Omental fat pad (tissue), 4 donors: ENCODE measurements at places on chromosomes 11 and 22.
A peak's percentile ranks its signal among the peaks of the same experiment; 100 is the strongest.

- DNase-seq = no peak
Measured at GRCh38 chr11:109849946-109850345, 243.2 kb upstream of the ZC3H12C start.

DNA sequence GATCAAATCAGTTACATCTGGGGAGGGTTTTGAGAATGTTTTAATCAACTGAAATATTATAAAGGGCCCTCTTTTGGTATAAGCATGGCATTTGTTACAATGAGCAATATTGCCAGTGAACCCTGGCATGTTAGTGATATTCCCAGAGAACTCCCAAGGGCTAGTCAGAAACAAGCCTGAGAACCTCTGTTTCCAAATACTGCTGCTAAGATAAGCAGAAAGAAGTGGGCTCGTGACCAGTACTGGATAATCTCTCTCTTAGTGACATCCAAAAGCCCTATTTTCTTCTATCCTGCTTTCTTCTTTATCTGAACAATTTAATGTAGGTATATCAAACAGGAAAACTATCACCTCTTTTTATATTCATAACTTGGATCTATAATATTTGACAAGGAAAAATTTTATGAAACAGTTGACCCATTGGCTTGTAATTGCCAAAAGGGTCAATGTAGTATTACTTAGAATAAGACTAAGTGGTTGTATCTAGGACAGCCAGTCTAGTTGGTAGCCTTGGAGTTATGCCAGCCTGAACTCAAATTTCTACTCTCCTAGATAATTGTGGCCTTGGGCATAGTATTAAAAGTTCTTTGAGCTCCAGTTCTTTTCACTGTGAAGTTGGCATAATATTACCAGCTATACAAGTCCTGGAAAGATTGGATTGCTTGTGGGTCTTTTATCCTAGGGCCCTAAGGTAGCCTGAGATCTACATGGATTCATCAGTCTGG is 15.7 kb downstream of the CAT start:
- no peak for DNase-seq

GRCh38 chr11:9838961-9839360 is 175.1 kb downstream of the SWAP70 start:
- no peak for DNase-seq

DNA sequence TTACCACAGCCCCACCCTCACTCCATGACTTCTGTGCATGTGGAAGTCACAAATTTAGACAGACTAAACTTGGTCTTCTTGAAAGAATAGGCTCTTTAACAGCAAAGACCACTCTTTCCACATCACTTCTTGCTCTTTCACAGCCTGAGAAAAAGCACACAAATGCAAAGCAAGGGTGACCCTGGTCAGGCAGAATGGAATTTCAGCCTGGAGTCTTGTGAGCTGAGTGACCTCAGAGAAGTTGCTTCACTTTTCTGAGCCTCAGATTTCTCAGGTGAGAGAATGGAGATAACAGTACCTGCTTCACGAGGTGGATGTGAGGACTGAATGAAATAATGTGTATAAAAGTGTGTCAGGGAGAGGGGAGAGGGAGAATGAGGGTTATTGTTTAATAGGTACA is 26.8 kb upstream of the LIPT2 start:
- DNase-seq = no peak

DNA sequence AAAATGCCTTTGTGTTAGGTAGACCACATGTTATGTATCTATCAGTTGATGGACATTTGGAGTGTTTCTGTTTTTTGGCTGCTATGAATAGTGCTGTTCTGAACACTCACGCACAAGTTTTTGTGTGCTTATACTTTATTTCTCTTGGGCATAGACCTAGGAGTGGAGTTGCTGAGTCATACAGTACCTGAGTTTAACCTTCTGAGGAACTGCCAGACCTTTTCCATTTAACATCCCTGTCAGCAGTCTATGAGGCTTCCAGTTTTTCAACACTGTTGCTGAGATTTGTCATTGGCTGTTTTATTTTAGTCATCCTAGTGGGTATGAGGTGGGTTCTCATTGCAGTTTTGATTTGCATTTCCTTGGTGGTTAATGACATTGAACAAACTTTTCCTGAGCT is 4.4 kb downstream of the CTTN start:
- DNase-seq = no peak

- peak; percentile 60 for DNase-seq
Measured at GRCh38 chr22:20857838-20858614, 585 bp downstream of the PI4KA start.

DNA sequence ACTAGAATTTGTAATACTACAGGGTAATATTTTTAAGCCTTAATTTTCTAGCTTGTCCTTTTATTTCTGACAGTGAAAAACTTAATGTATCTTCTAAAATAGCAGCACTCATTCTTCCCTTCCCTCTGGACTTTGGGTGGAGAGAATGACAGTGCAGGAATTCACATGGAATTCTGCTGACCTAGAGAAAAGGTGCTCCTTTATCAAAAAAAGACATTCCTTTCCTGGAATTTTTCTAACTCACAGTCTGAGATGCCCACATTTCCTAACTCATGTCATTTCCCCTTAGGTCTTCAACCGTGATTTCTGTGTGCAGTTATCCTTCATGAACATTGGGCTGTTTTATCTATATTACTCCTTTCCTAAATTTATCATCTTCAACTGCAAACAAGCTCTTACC is 137.8 kb upstream of the PDGFD start:
- no peak for DNase-seq

GRCh38 chr11:121321614-121322243 is 29.2 kb downstream of the SC5D start:
- no peak for DNase-seq

DNA sequence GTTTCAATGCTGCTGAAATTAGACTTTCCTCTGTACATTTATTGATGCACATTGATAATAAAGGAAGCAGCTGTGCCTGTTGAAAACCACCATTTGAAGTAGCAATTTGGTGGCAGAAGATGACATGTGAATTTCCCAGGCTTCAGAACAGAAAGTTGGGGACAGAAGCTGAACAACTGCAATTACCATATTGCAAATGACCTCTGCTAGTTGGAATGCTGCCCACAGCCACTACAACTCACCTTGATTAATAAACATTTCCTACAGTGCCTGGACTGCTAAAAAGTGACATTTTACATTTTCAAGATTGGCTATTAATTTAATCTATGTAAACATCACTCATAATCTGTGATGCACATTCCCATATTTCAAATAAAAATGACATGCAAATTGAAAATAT is 208.6 kb downstream of the LUZP2 start:
- DNase-seq = no peak

- DNase-seq = no peak
Measured at GRCh38 chr11:27413218-27413617, 50.2 kb upstream of the CCDC34 start.

GRCh38 chr11:86153439-86153838 is 84.6 kb upstream of the PICALM start:
- no peak for DNase-seq

DNA sequence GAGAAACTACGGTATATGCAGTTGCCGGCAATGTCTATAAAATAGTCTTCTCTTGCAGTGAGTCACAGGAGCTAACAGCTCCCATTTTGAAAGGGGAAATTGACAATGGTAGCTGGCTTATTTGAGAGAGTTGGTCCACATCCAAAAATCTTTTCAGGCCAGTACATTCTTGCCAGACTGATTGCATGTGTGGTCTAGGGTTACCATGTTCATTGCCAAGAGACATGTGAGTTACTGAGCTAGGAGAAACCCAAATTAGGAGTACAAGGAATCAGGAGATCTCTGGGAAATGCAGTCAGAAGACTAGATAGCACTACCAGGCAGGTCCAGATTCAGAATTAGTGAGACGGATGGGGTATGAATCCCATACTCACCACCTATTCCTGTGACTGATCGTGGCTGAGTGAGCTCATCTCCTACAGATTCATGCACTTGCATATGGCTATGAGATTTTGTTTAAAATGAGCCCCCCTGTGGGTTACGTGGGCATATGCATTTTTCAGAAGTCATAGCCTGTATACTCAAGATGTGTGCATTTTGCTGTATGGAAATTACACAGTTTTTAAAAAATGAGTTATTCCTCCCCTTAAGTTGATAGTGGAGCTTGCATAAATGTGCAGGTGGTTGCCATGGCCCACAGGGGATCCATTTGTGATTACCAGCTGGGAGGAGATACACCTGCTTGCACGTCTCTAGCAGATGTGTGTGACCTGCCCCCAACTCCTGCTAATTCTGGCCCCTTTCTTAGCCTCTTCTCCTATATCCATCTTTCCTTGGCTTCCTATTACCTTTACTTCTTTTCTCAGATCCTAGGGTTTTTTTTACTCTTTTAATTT is 102.7 kb downstream of the COMMD9 start:
- DNase-seq = no peak

DNA sequence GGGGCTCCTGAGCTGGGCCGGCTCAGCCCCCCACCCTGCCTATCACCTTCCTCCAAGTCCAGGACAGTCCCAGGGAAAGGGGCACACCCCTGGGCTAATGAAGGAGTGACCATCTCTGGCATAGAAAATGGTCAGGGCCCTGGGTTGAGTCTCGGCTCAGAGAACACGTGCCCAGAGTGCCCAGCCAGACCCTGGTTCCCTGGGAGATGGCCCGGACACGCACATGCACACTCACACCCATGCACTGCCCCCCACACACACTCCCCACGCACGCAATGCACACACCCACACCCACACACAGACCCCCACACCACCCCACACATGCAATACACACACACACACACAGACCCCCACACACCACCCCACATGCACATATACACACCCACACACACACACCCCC is 28.7 kb downstream of the KCNC1 start:
- DNase-seq = no peak

GRCh38 chr22:19811811-19812771 is 42.6 kb downstream of the GNB1L start:
- no peak for DNase-seq

GRCh38 chr22:32222991-32223390 is 18.1 kb upstream of the RFPL2 start:
- DNase-seq = no peak

GRCh38 chr11:59710136-59710847 is 3.4 kb downstream of the OR10V1 start:
- DNase-seq = no peak

DNA sequence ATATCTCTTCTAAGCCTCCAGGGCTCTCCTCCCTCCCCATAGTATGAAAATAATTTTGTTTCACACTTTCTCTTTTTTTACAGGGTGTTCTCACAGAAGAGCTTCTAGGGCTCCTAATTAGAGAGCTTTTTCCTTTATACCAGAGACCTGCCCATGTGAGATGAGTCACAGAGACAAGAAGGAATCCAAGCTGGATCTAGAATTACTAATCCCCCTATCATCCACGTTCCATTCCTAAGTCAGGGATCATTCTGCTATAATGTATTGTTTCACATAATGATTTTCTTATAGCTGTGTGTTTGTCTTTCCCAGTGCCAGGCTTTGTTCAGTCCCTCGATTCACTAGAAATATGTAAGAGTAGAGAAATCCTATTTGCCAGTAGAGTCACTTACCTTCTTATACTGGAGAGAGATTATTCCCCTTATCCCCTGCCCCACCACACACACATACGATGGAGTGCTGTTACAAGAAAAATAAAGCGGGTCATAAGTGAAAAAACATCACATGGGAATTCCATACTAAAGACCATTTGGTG is 778.3 kb upstream of the LRRC4C start:
- no peak for DNase-seq

GRCh38 chr11:118321386-118322082 is 17.0 kb downstream of the CD3E start:
- DNase-seq = no peak

GRCh38 chr11:112241486-112241885 is 15.3 kb downstream of the PTS start:
- no peak for DNase-seq

- DNase-seq = no peak
Measured at GRCh38 chr22:33438273-33438672, 380.1 kb upstream of the SYN3 start.

DNA sequence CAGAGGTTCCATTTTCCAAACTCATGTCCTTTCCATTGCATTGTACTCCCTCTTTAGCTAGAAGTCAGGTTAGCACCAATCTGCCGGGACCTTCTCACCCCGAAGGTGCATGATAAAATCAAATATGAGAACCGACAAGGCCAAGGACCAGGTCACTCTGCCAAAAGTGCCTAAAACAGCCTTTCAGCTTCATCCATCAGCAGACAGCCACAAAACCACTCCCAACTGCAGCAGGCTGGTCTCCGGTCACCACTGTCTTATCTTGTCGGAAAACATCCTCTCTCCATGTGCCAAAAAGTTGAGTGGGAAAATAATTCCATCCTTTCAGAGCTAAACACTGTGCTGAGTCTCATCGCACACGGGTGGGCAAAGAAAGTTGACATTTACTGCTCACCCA is 1.4 kb downstream of the PI4KA start:
- DNase-seq = no peak

GRCh38 chr11:32316232-32316631 is 119.1 kb downstream of the WT1 start:
- DNase-seq = no peak

DNA sequence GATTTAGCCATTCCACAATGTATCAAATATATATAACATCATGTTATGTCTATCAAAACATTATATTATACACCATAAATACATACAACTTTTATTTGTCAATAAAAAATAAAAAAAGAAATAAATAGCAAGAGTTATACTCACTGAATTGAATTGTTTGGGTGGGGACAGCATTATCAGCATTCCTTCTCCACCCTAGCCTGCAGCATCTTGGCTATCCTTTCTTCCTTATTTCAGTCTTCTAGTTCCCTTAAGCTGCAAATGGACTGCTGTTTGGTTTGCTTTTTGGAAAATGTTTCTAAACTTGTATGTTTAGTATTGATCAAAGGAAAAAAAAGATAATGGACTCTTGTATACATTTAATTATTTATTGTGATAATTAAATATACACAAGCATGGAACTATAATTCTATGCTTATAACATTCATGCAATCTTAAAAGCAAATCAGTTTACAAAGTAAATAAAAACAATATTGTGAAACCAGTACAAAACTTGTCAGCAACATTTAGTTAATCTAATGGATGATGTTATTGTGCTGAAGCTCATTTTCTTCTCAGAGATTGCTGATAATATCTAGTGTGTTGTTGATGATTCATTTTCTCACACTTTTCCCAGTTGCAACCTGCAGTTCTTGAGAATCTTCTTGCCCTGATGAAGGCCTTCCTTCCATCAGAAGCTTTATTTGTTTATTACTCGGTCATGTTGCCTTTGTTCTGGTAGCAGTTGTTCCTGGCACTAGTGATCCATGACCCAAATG is 5.0 kb downstream of the ARHGAP42 start:
- DNase-seq = no peak
